ENCODE measurements at places on chromosomes 3 and 15.
A peak's percentile ranks its signal among the peaks of the same experiment; 100 is the strongest.

DNA sequence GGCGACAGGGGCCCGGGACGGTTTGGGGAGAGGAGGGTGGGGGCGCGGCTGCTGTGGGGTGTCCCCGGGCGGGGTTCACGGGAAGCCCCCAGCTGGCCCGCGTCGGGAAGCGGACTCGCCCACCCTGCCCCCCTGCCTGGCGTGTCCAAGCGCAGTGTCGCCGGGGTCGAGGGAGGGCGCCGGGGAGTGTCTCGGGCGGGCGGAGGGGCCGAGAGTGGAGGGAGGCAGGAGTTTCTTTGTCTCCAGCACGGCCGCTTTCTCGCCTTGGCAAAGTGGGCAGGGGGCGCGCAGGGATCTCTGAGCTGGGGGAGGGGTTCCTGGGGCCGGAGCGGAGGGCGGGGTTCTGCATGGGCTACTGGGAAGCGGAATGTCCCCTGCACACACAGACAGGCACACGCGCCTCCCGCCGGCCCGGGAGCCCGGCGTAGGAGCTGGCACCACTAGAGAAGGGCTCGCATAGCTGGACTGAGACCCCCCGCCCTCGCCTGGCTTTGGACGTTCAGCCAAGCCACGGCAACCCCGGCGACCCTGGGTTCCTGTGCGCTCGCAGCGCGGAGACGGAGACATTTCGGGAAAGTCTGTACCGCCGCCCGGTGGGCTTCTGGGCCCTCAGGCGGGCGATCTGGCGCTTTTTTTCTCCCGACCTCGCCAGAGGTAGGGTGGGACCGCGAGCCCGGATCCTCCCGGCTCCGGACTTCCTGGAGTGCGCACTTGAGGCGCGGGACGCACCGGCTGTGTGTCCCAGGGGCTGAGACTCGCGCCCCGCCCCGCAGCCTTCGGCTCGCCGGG is 822 bp downstream of the ST8SIA2 start:
- DNase-seq: no peak

GRCh38 chr3:149663966-149664365 is 6.1 kb upstream of the WWTR1 start:
- no peak for DNase-seq

- no peak for DNase-seq
These were observed 192.5 kb downstream of the RSL24D1 start for GRCh38 chr15:55003965-55004873.

GRCh38 chr3:96354742-96355141 is 459.7 kb upstream of the EPHA6 start:
- DNase-seq: no peak

DNA sequence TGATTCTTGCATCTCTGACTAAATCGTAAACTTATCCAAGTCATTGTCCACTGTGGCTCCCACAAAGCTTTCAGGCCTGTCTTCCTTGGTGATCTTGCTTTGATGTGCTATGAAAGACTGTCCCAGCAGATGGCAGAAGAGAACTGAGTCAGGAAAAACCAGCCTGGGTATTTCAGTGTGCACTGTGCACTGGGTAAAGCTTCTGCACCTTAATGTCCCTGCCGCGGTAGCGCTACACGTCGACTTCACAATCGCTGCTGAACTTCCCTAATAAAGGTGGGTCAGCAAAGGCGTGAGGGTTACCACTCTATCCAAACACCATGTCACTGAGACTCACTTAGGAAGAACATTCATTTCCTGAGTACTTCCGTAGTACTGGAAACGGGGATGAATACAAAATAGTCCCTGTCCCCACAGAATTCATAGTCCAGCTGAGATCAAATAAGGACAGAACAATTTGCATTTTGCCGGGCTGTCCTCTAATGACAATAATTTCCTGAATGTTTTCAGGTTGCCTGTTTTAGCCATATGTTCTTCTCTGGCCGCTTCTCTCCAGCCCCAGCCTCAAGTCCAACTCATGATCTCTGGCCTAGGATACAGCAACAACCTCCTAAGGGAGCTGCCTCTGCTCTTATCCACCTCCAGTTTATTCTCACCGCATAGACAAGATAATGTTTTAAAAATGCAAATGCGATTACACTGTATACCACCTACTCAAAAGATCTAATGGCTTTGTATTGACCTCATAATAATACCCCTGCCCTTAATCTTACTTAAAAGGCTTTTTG is 83.6 kb upstream of the AKAP13 start:
- DNase-seq: peak; percentile 80

- DNase-seq: no peak
These were observed 260.4 kb upstream of the SLCO3A1 start for GRCh38 chr15:91593067-91593466.

DNA sequence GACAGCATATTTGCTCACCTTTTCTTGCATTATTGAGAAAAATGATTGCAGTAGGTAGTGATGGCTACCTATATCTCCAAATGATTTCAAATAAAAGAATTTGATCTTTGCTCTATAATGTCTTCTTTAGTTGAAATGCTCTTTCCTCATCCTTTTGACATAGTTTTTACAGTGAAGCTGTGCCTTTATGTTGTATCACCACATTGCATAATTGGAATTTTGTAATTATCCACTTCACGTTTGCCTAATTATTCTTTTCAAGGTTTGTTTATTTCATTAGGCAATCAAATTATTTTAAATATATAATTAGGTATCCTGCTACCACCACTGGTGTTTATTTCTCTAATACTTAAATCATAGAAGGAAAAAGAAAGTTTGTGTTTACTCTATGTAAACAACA is 21.3 kb upstream of the P2RY13 start:
- no peak for DNase-seq

DNA sequence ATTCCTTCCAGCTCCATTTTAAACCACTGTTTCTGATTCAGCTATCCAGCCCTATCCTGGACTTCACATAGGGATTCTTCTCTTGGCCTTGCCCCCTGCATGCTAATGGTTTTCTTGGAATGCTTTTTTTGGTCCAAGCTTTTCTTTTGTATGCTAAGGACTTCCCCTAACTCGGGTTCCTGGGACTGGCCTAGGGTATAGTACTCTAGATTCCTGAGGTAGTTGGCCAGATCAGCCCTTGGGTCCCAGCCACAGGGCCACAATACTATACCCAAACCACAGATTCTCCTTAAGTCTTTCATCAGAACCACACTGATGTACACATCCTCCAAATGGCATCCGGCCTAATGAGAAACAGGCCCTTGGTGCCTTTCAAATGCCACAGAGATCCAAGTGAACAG is 2.8 kb downstream of the FYCO1 start:
- DNase-seq: no peak

DNA sequence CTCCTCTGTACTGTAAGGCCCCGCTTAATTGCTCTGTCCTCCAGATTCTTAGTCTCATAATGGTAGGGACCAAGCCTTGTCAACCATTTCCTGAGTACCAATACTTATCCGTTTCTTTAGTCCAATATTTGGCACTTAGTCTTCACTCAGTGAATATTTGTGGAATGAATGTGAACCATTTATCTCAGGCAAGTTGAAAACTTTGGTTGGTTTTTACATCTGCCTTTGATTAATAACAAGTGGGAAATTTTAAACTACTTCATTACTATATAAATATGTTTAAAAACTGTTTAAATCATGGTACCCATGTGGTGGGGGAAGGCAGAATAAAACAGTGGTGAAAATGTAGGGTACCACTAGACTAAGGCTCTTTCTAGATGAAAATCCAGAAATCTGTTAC is 15.2 kb downstream of the CA12 start:
- no peak for DNase-seq

DNA sequence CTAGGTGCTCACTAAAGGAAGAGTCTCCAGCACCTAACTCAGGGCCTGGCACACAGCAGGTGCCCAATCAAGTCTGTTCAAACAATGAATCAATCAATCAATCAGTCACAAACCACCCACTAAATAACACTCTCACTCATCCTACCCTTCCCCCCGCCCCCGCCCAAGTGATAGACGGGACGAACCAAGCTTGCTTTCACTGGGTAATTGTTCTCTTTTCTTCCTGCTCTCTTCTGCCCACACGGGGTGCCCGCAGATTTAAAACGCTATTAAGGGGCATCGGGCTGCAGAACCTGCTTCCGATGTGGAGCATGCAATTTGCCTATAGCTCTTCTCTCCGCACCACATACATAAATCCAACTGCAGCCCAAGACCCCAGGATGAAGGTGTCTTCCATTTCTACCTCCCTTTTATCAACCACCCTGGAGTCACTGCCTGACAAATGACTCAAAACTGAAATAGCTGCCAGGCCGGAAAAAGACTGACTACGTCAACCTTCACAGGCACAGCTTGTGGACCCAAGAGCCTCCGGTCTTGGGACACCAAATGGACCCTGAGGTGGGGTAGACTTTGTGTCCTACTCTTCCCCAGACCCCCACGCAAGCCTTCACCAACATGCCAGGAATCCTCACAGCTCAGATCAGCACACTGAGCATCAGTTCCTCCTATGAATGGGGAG is 1.7 kb downstream of the KLHL25 start:
- peak; percentile 39 for DNase-seq

GRCh38 chr3:193391902-193392301 is 13.3 kb upstream of the ATP13A5 start:
- no peak for DNase-seq

GRCh38 chr3:79531566-79532295 is 236.1 kb downstream of the ROBO1 start:
- no peak for DNase-seq

All from activated CD4-positive, alpha-beta T cell treated with anti-CD3 and anti-CD28 coated beads, Interleukin-2, amount 10 ng/mL, durations not matched to agents 7 days and 5 days (primary cell).